SK-N-SH (cell line): ENCODE measurements at places on chromosomes 5 and 9. TPM values are rescaled to one million over a fixed set of nuclear protein-coding genes. Genes with fewer than 3 reads are reported as not detected.

DNA sequence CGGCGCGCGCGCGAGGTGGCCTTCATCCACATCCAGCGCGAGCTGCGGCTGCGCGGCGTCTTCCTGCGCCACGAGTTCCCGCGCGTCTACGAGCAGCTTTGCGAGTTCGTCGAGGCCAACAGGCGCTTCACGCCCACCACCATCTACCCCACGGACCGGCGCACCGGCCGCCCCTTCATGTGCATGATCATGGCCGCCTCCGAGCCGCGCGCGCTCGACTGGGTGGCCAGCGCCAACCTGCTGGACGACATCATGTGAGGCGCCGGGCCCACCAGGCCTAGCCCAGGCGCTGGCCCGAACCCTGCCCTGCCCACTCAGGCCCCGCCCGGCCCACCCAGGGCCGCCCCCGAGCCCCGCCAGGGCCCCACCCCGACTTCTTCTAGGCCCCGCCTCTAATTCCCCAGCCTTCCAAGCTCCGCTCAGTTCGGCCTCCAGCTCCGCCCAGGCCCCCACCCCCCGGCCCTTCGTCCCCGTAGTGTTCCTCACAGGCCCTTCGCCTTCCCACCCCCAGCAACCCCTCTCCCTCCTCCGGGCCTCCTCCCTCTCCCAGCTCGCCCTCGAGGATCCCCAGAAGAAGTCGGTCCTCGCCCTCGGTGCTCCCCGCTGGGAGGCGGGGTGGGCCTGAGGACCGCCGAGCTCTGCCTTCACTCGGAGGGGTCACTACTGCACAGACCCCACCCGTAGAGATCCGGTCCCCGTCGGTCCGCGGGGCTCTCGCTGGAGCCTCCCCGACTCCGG is 2.0 kb upstream of the PHPT1 start:
- DNase-seq: peak; percentile 73

GRCh38 chr5:125037020-125037419 is 290.6 kb upstream of the ZNF608 start:
- DNase-seq: no peak

The ST8SIA4 gene
- 0.02 TPM in 2 replicates for polyA plus RNA-seq

The GLIPR2 gene
- 38.3 and 40.1 TPM in 2 replicates for polyA plus RNA-seq

- DNase-seq: no peak
These were observed 48.1 kb upstream of the CER1 start for GRCh38 chr9:14770592-14770991.
